ENCODE measurements at places on chromosomes 5 and 9. TPM values are rescaled to one million over a fixed set of nuclear protein-coding genes. Genes with fewer than 3 reads are reported as not detected.

Gene CXCL14
- total RNA-seq = 6.1 TPM

Gene CTNND2
- total RNA-seq = 143 TPM

Gene LRRC70
- 0.77 TPM for total RNA-seq

Gene FAM169A
- total RNA-seq = 32.4 TPM

Gene ACOT12
- total RNA-seq = not detected

Gene DND1
- total RNA-seq = 3.1 TPM

Gene SGCD
- total RNA-seq = 5.9 TPM

Gene WWC1
- 62.3 TPM for total RNA-seq

Gene TMOD1
- 10.1 TPM for total RNA-seq

Gene HAPLN1
- 2.9 TPM for total RNA-seq

Gene CD274
- 0.55 TPM for total RNA-seq

Gene LCN15
- total RNA-seq = not detected

Gene RAPGEF6
- total RNA-seq = 28.4 TPM

Gene PAEP
- total RNA-seq = not detected

Gene PRR16
- total RNA-seq = not detected

Gene C9orf40
- 5.1 TPM for total RNA-seq

Gene MEF2C
- total RNA-seq = 2.6 TPM

Gene PCDHGA7
- 0.41 TPM for total RNA-seq

Gene ZMAT2
- 67.6 TPM for total RNA-seq

Gene KIF24
- 9.1 TPM for total RNA-seq

Gene RNF38
- 68.3 TPM for total RNA-seq

Gene DOCK8
- total RNA-seq = 5.7 TPM

Gene ARHGEF37
- total RNA-seq = 2.4 TPM

Gene CCL21
- total RNA-seq = not detected

Gene UQCRQ
- total RNA-seq = 275 TPM

Gene NUTM2G
- not detected for total RNA-seq

Gene DMRT3
- 0.53 TPM for total RNA-seq

Gene FAM53C
- total RNA-seq = 56.6 TPM

Gene CA9
- 0.31 TPM for total RNA-seq

Gene ANKDD1B
- total RNA-seq = 2.8 TPM

Gene PCDHA12
- total RNA-seq = 13.7 TPM

Gene MLANA
- not detected for total RNA-seq

Gene GRM6
- total RNA-seq = not detected

Gene ZFP2
- total RNA-seq = 4.9 TPM

Gene GBGT1
- 5.2 TPM for total RNA-seq

Gene CTXN3
- not detected for total RNA-seq

Gene GPR107
- 46.7 TPM for total RNA-seq

Gene FAM81B
- total RNA-seq = not detected

Gene TUSC1
- total RNA-seq = 0.53 TPM

Gene IFNK
- not detected for total RNA-seq

Gene SPATA31D4
- total RNA-seq = not detected
